ENCODE measurements at places on chromosomes 12 and 14. TPM values are rescaled to one million over a fixed set of nuclear protein-coding genes. Genes with fewer than 3 reads are reported as not detected.
A peak's percentile ranks its signal among the peaks of the same experiment; 100 is the strongest.

GRCh38 chr12:89470741-89471509, 53.7 kb downstream of the GALNT4 start:
- H3K27me3 ChIP-seq = no peaks in the 10 kb centered on the region
- no peaks in the 10 kb centered on the region for H3K36me3 ChIP-seq
- H3K4me1 ChIP-seq = peaks cover 17% of the 10 kb centered on the region
- no peak overlapping the region for H3K27ac ChIP-seq
- H3K4me3 ChIP-seq = no peak overlapping the region
- peak; percentile 44 for DNase-seq

DNA sequence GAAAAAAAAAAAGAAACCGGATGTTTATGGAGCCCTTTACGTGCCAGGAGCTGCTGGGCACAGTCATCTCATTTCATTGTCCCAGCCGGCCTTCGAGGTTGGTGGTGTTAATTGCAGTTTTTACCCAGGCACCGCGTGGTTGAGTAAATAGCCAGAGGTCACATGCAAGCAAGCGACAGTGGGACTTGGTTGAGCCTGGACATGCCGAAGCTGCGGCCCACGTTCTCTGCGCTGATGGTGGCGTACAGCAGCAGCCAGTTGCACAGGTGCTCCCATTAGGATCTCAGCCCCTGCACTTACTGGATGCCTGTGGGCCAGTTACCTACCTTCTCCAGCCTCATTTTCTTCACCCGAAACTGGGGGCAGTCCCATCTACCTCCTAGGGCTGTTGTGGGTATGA, 54.0 kb downstream of the TSPAN9 start:
- peaks cover 14% of the 10 kb centered on the region for H3K4me1 ChIP-seq
- no peak overlapping the region for H3K4me3 ChIP-seq
- no peak for DNase-seq
- no peaks in the 10 kb centered on the region for H3K36me3 ChIP-seq
- no peak overlapping the region for H3K27ac ChIP-seq

DNA sequence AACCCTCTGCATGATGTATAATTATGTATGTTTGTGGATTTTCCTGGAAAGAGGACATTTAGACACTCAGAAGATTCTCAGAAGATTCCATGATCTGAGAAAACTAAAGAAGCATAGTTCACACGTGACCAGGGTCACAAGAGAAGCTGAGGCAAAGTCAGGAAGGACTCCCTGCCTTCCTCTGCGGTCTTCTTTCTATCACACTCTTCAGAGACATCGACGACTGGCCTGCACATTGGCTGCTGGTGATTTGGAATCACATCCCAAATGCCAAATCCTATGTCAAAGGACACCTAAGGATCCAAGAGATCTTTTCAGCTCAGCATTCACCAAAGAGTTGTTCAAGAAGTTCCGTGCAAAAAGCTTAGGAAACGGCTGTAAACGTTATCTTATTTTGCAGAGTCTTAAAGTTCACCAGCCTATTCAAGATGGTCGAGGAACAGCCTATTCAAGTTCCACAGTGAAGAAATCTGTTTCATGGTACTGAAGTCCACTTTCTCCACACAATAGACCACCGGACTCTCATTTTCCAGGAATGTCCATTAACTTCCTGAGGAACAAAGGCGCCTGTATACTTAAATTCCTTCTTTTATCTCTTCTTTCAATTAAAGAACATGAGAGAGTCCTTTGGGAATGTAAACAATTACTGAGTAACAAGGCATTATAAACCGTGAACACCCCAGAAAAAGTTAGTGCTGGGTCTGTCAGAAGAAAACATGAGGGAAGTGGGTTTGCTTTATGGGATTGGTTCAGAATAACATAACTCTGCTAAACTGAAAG, 42.1 kb downstream of the IGF1 start:
- no peak overlapping the region for H3K4me3 ChIP-seq
- no peak for DNase-seq
- H3K27me3 ChIP-seq = no peaks in the 10 kb centered on the region
- no peaks in the 10 kb centered on the region for H3K36me3 ChIP-seq
- no peaks in the 10 kb centered on the region for H3K4me1 ChIP-seq

Gene MFAP5
- not detected for polyA plus RNA-seq

DNA sequence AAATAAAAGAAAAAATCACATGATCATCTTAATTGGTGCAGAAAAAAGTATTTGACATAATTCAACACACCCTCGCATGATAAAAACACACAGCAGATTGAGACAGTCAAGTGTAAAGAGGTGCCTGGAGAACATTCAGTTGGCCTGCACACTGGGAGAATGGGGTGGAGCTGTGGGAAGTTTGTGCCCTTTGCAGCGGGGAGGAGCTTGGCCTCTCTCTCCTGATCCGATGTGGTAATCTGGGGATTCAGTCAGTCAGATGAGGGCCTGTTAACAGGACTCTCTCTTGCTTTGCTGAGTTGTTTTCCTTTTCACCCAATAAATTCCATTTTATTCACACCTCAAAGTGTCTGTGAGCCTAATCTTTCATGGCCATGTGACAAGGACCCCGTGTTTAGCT, 5.9 kb downstream of the SERPINA6 start:
- H3K36me3 ChIP-seq = no peaks in the 10 kb centered on the region
- DNase-seq = no peak
- H3K4me1 ChIP-seq = no peaks in the 10 kb centered on the region
- no peaks in the 10 kb centered on the region for H3K27me3 ChIP-seq

DNA sequence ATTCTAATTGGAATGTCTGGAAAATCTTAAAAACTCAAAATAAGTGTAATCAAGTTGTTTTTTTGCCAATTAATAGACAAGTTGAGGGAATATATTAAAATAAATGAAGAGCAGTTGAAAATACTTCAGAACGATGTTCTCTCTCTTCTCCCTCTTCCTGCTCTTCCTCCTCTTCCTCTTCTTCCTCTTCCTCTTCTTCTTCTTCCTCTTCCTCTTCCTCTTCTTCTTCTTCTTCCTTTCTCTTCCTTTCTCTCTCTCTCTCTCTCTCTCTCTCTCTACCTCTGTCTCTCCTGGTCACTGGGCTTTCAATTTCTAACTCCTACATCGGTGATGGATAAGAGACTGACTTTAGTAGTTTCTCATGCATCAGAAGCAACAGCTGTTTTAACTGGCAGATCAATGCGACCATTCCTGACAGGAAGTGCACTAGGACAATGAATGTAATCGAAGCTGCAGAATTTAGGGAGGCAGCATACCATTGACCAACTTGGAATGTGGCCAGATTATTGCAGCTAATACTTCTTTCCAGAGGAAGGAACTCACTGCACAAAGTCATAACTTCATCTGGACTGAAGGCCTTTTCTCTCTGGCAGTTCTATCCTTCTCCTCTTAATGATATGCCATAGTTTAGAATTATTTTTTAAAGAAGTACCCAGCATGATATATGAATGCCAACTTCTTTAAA, 13.8 kb upstream of the TMTC2 start:
- no peak overlapping the region for H3K4me3 ChIP-seq
- H3K27me3 ChIP-seq = no peaks in the 10 kb centered on the region
- no peaks in the 10 kb centered on the region for H3K36me3 ChIP-seq
- no peak overlapping the region for H3K27ac ChIP-seq
- no peaks in the 10 kb centered on the region for H3K4me1 ChIP-seq
- no peak for DNase-seq

GRCh38 chr14:99267381-99267780, 4.6 kb downstream of the BCL11B start:
- no peak overlapping the region for H3K4me3 ChIP-seq
- H3K36me3 ChIP-seq = no peaks in the 10 kb centered on the region
- H3K27ac ChIP-seq = no peak overlapping the region
- peaks cover 93% of the 10 kb centered on the region for H3K27me3 ChIP-seq
- H3K4me1 ChIP-seq = no peaks in the 10 kb centered on the region
- DNase-seq = no peak

Gene TAS2R42
- not detected for polyA plus RNA-seq

All from CD14-positive monocyte (primary cell).